ENCODE measurements at places on chromosomes 1 and 21.

- DNase-seq: no peak
Observed at GRCh38 chr1:17052641-17053040, 1.2 kb downstream of the SDHB start.

- no peak for DNase-seq
Observed at GRCh38 chr1:211939876-211940468, 95.4 kb downstream of the INTS7 start.

DNA sequence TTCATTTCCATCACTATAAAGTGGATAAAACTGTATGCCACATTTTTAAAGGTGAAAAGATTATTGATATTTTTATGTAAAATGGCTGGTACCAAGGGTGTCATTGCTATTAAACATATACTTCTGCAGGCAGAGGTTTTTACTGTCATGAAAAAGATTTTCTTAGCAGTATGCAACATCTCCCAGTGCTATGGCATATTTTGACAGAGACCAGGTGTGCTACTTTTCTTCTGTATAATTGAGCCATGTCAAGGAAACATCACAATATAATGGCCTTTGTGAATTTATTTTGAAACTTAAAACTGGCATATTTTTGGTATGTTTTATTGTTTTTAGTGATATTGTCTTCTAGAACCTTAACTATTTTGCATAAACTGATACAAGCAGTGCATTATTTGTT, 216.6 kb upstream of the C1orf105 start:
- DNase-seq: no peak

DNA sequence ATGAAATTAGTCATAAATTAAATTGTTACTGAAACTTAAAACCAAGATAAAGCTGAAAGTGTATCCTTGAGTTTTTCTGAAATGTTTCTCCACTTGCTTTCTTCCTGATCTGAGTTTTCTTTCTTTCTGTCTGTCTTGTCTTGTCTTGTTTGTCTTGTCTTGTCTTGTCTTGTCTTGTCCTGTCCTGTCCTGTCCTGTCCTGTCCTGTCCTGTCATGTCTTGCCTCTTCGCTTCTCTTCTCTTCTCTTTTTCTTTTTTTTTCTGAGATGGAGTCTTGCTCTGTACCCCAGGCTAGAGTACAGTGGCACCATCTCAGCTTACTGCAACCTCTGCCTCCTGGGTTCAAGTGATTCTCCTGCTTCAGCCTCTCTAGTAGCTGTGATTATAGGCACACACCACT, 73.7 kb downstream of the ADGRL2 start:
- no peak for DNase-seq

DNA sequence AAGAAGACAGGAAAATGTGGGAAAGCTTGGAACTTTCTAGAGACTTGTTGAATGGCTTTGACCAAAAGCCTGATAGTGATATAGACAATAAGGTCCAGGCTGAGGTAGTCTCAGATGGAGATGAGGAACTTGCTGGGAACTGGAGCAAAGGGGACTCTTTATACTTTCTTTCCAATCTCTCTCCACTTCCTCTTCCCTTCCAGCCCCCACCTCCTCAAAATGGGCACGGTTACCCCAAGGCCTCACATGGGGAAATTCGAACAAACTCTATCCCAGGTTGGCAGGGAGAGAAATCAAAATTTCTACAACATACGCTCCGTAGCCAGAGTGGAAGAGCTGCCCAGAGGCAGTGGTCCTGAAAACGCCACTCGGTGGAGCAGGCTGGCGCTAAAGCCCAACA, 15.2 kb downstream of the PPT1 start:
- no peak for DNase-seq

- DNase-seq: no peak
Observed at GRCh38 chr1:180572760-180573159, 14.0 kb downstream of the OVAAL start.

- DNase-seq: no peak
Observed at GRCh38 chr1:34272152-34272551, 95.4 kb downstream of the C1orf94 start.

GRCh38 chr1:107419003-107419402, 278.2 kb downstream of the NTNG1 start:
- no peak for DNase-seq

DNA sequence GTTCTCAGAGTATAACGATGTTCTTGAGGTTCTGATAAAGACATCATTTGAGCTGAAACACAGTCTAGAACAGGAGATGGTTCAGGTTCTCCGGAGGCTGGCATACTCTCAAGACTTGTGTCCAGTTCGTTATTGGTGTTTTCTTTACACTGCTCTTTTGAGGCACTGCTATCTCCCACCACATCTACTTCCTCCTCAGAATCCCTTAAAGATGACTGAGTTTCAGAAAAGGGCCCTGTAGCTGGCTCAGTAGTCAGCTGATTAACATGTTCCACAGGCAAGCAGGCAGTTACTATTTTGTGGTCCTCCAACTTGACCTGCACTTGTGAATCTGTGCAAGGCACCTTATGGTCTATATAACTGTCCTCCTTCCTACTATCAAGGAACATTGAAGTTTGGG, 50.2 kb downstream of the ZZZ3 start:
- no peak for DNase-seq

- DNase-seq: no peak
Observed at GRCh38 chr1:10530281-10530740, 55.6 kb downstream of the PEX14 start.

DNA sequence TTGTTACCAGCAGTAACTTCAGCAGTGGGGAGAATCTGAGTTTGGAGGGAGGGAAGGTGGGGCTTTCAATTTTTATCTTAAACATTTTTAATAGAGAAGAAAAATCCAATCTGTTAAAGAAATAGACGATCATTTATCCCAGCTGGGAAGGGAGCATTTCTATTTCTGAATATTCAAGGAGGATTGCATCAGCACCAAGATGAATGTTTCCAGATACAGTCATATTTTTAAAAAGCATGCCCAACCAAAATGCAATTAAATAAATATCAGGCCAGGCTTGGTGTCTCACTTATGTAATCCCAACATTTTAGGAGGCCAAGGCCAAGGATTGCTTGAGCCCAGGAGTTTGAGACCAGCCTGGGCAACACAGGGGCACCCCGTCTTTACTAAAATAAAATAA, 1.7 kb upstream of the ATP1A4 start:
- DNase-seq: no peak

DNA sequence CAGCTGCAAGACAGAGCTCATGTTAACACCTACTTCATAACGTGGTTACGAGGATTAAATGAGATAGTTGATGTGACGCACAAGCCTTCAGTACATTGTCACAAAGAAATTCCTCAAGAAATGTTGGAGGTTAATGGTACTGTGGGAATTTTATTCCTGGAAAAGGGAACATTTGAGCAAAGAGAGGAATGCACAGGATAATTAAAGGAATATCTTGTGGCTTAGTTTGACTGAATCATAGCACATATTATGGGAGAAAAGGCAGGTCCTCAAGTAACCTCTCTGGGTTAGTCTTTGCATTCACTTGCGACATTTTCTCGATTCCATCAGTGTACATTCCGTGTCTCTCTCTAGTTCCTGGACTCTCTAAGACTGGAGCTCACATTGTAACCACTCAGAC, 300.2 kb upstream of the DUSP10 start:
- DNase-seq: no peak

- DNase-seq: no peak
Observed at GRCh38 chr1:97308131-97308530, 586.5 kb downstream of the PTBP2 start.

GRCh38 chr1:226983247-226983991, 43.3 kb downstream of the COQ8A start:
- DNase-seq: no peak

- DNase-seq: no peak
Observed at GRCh38 chr1:24737368-24738117, 7.7 kb upstream of the CLIC4 start.

GRCh38 chr1:154745286-154745731, 124.8 kb downstream of the KCNN3 start:
- DNase-seq: no peak

DNA sequence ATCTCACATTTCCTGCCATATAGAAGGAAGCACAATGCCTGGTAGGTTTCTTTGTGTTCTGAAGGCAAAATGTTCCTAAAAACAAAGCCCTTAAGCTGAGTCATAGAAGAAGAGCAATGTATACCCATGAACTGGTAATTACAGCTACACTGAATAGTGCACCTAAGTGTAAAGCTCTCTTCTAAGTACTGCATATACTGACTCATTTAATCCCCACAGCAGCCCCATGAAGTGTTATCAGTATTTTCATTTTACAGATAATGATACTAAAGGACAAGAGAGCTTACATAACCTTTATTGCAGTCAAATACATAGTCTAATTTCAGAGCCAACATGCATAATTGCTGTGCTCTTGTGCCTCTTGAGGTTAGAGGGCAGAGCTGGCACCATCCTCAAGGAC, 239.9 kb downstream of the DPYD start:
- DNase-seq: no peak

GRCh38 chr1:235339746-235340145, 11.4 kb downstream of the GGPS1 start:
- no peak for DNase-seq

- DNase-seq: no peak
Observed at GRCh38 chr1:97599447-97599846, 321.4 kb downstream of the DPYD start.
